ENCODE measurements at places on chromosomes 3 and 15.

GRCh38 chr3:37997342-37997741 is 6.8 kb downstream of the VILL start:
- no peak for DNase-seq

- peak; percentile 75 for DNase-seq
Measured at GRCh38 chr3:141828890-141829289, 47.6 kb upstream of the ATP1B3 start.

- no peak for DNase-seq
Measured at GRCh38 chr3:195238081-195238571, 32.8 kb downstream of the XXYLT1 start.

DNA sequence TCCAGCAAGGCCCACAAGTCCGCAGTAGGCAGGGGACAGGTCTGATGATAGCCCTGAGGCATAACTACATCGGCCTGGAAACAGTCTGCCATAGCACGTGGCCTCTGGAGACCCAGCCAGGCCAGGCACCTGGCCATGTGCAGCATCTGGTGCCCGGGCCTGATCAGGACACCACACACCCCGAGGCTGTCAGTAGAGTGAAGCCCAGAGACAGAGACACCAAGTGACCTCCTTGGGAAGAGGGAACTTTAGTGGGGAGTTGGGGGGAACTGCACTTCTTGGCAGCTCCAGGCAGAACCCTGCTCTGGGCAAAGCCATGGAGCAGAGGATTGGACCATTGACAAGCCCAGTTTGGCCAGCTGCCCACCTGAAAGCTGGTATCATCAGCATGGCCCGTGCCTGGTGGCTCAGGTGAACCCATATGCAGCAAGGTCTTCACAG is 1.2 kb downstream of the SHISA5 start:
- DNase-seq: no peak

DNA sequence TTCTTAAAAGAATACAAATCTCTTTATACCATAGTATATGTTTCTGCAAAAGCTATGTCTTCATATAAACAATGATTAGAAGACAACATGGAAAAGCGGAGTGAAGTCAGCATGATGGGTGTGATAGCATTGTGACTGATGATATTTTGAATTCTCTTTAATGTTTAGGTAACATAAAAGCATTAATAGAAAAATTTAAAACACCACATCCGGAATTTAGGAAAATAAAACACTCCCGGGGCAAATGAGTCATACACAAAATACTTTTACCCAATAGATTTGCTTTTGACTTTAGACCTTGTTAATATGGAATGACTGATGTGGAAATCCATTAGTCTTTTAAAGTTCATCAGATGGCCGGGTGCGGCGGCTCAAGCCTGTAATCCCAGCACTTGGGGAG is 134.7 kb downstream of the P3H2 start:
- DNase-seq: no peak

GRCh38 chr3:71152039-71152891 is 431.3 kb downstream of the FOXP1 start:
- no peak for DNase-seq

DNA sequence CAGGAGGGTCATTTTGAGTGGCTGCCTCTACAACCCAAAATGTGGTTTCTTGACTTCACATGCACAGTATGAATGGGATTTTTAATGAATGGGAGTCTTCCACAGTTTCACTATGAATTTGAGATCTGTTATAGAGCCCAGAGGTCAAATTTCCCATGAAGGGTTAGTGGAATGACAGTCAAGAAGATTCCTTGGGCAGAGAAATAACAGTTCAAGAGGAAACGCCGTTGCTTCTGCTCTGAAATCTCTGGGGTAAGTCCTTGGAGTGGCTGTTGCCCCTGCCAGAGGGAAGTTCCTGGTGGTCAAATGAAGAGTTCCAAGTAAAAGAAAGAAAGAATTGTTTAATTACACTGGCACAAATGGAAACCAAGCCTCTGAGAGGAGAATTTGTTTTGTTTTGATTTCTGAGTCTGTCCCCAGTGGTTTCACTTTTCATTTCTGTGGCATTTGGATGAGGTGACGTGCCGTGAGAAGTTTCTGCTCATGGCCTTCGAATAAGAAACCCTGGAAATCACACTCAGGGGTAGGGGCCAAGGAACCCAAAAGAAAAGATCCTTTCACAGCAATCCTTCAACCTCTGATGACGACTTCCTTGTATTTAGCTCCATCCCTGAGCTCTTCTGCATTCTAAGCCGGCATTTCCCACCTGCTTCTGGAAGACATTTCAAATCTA is 77.5 kb upstream of the IL12A start:
- DNase-seq: no peak

- no peak for DNase-seq
Measured at GRCh38 chr3:177451864-177452830, 254.9 kb upstream of the TBL1XR1 start.

DNA sequence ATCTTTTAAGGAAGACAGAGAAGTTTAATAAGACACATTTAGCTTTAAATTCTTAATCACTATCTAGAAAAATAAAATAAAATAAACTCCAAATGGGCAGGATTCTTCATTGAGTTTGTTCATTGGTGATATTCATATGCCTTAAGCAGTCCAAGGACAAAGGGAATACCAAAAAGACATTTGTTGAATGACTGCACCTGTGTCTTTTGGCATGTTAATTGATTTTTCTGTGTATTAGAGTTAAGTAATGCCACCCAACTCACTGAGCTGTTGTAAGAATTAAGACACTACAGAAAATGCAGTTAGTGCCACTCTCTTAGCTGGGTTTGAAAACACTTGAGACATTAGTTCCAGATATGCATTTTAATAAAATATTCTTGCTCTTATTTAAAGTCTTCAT is 683.6 kb upstream of the ROBO1 start:
- DNase-seq: no peak

DNA sequence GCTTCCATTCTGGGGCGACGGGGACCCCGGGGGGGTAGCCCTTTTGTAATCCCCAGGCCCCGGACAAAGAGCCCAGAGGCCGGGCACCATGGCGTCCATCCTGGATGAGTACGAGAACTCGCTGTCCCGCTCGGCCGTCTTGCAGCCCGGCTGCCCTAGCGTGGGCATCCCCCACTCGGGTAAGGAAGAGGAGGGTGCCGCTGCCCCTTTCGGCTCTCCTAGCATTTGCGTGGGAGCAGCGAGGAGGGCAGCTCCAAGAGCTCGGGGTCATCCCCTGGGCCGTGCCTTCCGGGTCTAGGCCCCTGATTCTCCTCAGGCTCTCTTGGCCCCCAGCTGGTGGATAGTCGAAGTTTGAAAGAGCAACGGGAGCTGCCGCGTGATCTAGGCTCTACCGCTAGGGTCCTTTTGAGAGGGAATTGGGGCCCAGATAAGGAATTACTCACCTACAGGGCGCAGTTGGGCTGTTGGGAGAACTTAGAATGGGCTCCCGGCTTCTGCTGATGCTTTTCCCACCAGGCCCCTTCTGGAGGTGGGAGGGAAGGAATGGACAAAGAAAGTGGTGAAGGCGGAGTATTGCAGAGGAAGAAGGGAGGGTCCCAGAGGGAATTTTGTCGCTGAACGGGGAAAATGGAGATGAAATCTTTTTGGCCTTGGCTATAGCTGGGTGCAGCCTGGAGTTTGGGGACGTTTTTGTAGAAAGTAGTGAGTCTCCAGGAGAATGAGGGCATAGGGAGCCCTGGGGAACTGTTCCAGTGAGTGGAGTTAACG is 615 bp downstream of the VPS18 start:
- no peak for DNase-seq

GRCh38 chr3:189325454-189325853 is 153.7 kb downstream of the TPRG1 start:
- DNase-seq: no peak

DNA sequence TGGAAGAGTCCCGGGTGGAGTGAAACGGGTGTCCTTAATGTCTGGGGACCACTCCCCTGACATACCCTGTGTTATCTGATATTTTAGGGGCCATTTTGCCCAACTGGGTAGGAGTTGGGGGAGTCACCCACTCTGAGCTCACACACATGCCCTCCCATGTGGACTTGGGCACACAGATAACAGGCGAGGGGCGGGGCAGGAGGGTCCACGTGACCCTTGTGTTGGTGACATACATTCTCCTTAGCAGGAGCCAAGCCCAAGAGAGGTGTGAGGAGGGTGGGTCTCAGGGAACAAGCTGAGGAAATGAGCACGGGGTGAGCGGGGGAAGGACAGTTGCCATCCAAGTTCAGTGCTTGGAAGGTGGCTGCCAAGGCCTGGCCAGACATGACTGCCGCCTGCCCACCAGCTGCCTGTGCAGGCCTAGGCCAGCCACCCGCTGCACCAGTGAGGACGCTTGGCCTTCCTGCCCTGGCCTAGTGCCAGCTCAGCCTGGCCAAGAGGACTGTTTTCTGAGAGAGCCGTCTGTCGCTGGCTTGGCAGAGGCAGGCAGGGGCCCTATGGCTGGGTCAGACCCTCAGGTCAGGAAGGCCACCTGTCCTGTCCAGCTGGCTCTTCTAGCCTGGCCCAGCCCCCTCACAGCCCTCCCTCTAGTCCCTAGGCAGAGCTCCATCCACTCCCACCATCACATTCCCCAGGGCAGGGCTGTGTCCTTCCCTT is 31.3 kb upstream of the TMEM115 start:
- DNase-seq: no peak

DNA sequence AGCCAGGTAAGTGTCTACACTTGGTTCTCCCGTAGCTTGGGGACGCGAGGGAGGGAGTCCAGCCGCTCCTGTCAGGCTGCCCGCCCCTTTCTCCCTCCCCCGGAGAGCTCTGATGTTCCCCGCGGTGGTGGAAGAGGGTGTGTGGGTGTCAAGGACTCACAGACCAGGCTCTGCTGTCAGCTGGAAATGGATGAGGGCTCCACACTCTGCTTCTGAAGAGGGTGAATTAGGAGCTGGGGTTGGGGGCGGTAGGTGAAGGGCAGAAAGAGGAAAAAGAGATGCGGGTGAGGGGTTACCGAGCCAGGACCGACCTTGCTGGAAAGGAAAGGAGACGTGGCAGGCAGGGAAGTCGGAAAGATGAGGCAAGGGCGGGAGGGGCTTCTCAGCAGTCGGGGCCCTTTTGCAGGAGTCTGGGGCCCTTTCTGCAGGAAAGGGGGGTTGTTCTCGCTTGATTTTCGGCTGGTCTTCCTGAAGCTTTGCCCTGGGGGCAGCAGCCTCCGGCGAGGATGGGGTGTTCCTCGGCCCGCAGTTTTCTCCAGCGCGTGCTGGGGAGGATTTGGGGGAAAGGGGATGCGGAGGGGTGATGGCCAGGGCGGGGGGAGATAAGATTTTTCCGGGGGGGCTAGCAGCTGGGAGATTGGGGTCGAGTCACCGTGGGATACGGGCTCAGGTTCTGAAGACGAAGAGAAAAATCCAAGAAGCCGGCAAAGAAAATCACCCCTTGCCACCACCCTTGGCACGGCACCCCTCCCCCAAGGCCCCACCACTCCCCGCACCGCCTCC is 602 bp upstream of the BAHD1 start:
- DNase-seq: no peak

GRCh38 chr15:99006904-99007495 is 592 bp downstream of the PGPEP1L start:
- no peak for DNase-seq

GRCh38 chr3:45659661-45660566 is 29.3 kb upstream of the SACM1L start:
- no peak for DNase-seq

DNA sequence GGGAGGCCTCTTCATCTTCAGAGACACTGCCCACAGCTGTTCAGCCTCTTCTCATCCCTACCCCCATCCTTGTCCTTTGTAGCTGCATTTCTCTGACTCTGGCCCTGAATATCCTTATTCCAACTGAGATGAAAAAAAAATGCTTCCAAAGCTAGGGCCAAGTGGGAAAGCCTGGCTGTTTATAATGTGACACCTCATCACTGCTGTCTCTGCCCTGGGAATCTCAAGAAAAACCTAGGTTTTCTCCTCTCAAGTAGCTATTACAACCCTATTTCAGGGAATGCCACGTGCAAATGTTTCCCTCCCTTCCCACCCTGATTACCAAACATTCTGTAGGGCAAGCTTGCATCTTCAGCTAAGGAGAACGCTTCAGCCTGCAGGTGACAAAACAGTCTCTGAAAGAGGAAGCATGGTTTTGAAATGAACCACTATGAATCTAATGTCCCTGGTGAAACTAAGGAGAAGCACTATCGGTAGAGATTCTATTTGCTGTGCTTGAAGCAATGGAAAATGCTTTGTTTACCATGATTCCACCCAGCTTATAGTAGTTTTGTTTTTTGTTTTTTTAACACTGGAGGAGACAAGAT is 65.4 kb downstream of the USF3 start:
- no peak for DNase-seq

DNA sequence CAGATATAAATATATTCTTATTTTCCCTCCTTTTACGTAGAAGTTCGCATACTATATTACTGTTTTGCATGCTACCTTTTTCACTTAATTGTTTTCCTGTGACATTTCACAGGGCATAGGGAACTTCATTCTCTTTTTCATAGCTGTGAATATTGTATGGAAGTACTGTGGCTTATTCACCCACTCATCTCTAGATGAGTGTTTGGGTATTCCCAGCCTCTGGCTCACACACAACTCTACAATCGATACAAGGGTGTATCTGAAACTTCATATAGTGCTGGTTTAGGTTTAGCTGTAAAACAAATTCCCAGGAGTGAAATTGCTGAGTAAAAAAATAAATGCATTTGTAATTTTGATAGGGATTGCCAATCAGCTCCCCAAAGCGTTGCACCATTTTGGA is 55.3 kb upstream of the MAGI1 start:
- no peak for DNase-seq

DNA sequence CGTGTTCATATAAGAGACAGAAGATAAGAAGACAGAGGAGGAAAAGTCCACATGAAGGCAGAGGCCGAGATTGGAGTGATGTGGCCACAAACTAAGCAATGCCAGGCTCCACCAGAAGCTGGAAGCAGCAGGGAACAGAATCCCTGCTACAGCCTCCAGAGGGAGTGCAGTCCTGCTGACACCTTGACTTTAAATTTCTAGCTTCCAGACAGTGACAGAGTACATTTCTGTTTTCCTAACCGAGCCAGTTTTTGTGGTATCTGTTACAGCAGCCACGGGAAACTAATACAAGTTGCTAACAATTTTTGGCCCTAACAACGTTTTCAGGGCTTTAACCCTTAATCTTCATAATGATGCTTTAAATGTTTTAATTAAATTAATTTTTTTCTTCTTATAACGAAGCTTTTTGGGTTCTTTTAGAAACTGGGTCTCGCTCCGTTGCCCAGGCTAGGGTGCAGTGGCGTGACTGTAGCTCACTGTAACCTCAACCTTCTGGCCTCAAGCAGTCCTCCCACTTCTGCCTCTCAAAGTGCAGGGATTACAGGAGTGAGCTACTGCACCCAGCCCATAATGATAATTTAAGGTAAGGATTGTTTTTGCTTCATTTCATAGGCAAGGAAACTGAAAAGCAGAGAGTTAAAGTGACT is 202.3 kb upstream of the PROK2 start:
- no peak for DNase-seq

GRCh38 chr3:142027735-142028134 is 121.6 kb downstream of the TFDP2 start:
- peak; percentile 41 for DNase-seq

DNA sequence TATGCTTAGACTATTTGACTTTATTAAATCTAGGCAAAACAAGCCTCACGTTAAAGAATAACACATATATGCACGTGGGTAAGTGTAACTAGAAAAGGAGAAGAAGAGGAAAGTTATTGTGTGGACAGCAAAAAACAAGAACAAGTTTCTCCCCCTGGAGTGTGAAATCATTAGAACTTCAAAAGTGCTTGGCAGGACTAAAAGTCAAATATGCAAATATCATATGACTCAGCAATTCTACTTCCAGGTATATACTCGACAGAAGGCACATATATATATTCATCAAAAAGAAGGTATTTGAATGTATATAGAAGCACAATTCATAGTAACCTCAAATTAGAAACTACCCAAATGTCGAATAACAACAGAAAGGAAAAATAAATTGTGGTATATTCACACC is 68.9 kb upstream of the STXBP5L start:
- no peak for DNase-seq

GRCh38 chr3:58962816-58963215 is 87.0 kb downstream of the CFAP20DC start:
- DNase-seq: no peak
